ENCODE measurements at places on chromosomes 2 and 18.

GRCh38 chr2:240820607-240821428, 799 bp upstream of the KIF1A start:
- no peak for DNase-seq

DNA sequence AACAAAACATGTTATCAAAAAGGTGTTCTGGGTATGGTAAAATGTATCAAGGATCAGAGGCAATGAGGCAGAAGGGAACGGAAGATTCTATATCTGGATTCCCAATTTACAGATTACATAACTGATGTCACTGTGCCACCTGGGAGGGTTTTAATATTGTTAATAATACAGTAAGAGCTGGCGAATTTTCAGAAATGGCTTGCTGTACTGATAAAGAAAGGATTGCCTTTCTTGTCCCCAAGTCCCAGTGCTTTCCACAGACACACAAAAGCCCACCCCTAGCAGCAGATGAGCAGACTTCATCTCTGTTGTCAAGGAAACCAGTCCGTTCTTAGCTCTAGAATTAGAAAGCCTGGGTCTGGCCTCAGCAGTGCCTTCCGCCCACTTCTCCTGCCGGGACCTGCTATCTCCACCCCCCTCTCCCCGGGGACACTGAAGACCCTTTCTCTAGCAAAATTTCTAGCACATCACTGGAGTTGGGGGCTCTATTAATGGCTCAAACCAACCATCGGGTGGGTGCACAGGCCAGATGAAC, 34.3 kb downstream of the ADD2 start:
- no peak for DNase-seq

DNA sequence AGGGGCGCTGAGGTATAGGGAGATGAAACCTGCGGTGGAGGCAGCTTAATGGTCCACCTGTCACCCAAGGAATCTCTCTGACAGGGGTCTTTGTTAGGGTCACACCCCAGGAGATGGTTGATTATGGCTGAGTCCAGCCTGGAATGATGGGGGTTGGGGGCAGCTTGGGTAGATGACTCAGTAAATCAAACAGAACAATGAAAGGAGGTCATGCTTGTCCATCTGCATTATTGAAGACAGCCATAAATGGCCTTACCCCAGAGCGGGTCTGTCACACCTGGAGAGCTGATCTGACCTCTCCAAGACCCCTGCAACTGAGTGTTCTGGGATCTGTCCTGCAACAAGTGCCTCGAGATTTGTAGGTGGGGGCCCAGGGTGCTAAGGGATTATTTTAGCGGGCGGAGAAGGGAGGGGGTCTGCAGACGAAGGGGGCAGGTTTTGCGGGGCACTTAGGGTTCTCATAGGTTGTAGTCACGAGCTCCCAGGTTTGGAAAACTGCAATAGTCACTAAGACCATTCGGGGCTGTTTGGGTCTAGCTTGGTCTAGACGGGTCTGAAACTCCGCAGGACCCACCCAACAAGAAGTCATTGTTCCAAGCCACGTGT, 771 bp upstream of the IGFBP2 start:
- DNase-seq, result no peak

GRCh38 chr2:231604101-231604684, 11.5 kb downstream of the TEX44 start:
- peak; percentile 78 for DNase-seq
